ENCODE measurements at places on chromosomes 6 and 20.

- no peak for DNase-seq
Observed at GRCh38 chr6:2354138-2354491, 108.7 kb upstream of the GMDS start.

DNA sequence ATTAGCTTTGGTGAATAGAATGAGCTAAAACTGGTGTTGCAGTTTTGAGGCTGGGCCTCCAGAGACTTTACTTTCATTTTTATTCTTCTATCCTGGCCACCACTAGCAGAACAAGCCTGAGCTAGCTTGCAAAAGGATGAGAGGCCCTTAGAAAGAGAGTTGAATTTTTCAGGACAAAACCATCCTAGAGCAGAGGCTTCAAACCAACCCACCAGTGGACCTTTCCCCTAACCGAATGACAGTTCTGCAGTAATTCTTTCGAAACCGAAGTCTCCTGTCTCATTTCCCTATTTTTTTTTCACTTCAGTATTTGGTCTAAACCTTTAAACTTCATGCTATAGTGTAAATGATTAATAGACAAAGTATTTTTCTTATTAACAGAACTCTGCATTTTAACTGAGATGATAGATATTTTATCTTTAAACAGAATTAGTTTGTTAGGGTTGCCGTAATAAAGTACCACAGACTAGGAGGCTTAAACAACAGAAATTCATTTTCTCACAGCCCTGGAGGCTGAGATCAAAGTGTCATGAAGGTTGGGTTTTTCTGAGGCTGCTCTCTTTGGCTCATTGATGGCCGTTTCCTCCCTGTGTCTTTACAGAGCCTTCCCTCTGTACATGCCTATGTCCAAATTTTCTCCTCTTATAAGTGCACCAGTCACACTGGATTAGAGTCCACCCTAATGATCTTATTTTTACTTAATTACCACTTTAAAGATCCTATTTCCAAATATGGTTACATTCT, 80.6 kb upstream of the PAK5 start:
- no peak for DNase-seq

GRCh38 chr6:139996253-139996834, 621.9 kb upstream of the CITED2 start:
- no peak for DNase-seq

DNA sequence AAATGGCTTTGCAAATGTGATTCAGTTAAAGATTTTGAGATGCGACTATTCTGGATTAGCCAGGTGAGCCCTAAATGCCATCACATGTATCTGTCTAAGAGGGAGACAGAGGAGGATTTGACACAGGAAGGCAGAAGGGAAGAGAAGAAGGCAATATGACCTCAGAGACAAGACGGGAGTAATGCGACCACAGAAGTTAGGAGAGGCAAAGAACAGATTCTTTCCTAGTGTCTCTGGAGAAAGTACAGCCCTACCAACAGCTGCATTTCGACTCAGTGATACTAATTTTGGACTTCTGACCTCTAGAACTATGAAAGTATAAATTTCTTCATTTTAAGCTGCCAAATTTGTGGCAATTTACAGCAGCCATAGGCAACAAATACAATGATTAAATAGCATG, 24.2 kb upstream of the TPD52L1 start:
- no peak for DNase-seq

DNA sequence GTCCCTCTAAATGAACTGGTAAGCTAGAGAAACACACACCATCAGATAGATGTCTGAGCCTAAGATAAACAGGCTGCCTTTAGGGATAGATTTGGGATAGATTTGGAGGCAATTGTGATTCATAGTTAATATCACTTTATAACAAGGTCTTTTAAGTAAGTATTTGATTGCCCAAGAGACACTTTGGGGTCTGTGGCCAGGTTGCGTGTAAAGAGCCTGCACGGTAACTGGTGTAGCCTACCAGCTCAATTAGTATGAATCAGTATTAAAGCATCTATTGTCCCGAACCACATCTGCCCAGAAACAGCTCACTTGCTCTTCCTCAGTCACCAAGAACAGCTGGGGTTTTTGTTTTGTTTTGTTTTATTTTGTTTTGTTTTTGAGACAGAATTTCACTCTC, 193.3 kb downstream of the SASH1 start:
- DNase-seq = peak; percentile 80

DNA sequence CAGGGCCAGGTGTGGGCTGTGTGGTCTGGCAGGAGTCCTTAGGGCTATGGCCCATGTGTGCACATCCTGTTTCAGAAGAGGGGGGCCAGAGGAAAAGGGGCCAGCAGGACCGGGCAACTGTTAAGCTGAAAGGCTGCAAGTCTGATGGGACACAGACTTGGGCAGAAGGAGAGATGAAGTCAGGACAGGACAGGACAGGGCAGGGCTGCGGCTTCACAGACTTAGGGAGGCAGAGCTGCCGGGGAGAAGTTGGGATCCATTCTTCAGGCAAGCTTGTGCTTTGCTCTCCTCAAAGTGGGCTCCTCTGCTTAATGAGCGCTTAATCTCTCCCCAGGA, 28.7 kb downstream of the MOCS1 start:
- no peak for DNase-seq

DNA sequence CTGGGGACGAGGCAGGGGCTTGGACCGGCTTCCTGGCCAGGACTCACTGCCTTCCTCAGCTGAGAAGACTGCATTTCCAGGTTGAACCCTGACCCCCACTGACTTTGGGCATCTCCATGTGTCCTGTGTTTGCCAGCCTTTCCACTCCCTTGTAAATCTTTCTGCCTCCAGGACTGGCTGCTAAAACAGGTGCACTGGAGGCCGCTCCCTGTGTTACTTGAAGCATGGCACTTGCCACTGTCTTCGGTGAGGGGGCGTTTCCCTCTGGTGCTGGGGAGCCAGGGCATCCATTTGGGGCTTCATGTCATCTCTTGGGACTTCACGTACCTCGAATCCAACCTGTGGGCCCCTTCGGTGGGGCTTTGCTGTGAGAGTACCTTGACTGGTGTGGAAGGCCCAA, 6.7 kb upstream of the RBM38 start:
- DNase-seq = no peak

DNA sequence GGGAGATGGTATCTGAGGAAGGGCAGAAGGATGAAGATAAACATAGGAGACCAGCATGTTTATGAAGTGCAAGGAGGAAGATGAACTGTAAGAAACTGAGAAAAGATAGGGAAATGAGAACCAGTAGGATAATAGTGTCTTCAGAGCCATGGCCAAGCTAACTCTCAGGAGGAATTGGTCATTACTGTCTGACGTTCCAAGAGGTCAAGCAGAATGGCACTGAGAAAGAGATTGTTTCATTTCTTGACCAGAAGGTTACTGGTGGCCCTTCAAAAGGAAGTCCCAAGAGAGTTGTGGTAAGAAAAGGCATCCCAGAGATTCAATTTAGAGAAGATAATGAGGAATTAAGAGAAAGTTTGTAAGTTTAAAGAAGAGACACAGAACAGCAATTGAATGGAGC, 47.5 kb downstream of the EYA4 start:
- DNase-seq = no peak

GRCh38 chr6:170132011-170132521, 158.8 kb downstream of the DLL1 start:
- no peak for DNase-seq
